ENCODE measurements at places on chromosomes 3 and 15. TPM values are rescaled to one million over a fixed set of nuclear protein-coding genes. Genes with fewer than 3 reads are reported as not detected.

GRCh38 chr3:193481436-193481835, 73.3 kb downstream of the ATP13A4 start:
- H3K4me1 ChIP-seq: no peaks in the 10 kb centered on the region
- no peaks in the 10 kb centered on the region for H3K27me3 ChIP-seq
- H3K4me3 ChIP-seq: no peak overlapping the region

GRCh38 chr3:193743702-193744047, 150.7 kb downstream of the OPA1 start:
- no peak overlapping the region for H3K4me3 ChIP-seq
- peaks cover 4% of the 10 kb centered on the region for H3K4me1 ChIP-seq
- no peak for DNase-seq
- H3K27ac ChIP-seq: no peak overlapping the region
- no peaks in the 10 kb centered on the region for H3K36me3 ChIP-seq

DNA sequence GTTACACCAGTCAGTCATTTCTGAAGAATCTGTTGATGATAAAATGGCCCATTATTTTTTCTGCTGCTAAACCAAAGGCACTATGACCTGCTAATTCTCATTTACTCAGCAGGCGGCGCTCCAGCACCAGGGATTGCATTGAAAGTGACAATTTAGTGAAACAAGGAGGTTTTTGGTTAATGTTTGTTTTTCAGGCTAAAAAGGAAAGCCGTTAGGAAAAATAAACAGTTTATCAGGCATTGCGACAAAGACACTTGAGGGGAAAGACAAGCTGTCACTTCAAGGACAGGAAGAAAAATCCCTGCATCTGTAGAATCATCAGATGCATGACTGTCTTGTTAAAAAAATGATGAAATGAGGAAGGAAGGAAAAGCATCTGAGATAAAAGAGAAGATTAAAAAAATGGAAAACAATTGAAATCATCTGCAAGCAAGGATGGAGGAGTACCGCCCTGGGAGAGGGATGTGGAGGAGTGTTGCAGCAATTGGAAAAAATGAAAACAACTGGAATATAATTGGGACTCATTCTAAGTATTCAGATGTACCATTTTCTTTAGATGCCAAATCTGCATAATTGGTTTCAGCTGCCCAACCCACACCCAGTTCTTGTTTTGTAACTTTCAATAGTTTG, 54.0 kb downstream of the NR1D2 start:
- DNase-seq: peak; percentile 65
- peaks cover 3% of the 10 kb centered on the region for H3K4me1 ChIP-seq
- H3K27me3 ChIP-seq: no peaks in the 10 kb centered on the region

DNA sequence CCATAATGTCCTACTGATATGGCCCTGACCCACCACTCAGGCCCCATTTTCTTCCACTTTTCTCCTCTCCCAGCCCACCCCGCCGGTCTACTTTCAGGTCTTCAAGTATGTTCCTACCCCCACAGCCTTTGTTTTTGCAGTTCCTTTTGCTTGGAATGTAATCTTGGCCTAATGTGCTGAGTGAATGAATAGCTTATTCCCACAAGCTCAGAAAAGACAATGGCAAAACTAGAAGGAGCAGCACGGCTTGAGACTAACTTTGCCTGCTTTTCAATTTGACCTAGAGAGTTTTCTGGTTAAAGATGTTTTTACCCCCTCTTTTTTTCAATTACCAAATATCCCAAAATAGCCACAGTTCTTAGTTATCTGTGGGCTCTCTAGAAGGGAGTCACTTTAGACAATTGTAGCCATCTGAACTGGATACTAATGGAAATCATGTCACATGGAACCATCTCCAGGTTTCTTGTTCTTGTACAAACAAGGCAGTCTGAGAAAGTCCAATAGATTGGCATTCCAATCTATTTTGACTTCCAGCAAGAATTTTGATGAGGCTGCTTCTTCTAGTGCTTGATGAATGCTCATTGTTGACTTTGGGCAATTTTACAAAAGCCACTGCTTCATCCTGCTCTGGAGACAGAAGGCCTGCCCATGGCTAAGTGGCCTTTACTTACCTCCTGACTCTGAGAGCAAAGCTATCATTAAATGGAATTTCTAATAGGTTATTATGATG, 16.3 kb upstream of the LMCD1 start:
- no peaks in the 10 kb centered on the region for H3K4me1 ChIP-seq
- no peaks in the 10 kb centered on the region for H3K36me3 ChIP-seq
- no peak overlapping the region for H3K4me3 ChIP-seq
- no peaks in the 10 kb centered on the region for H3K27me3 ChIP-seq

Gene CPEB1
- total RNA-seq: not detected
